ENCODE measurements at places on chromosomes 6 and 20. TPM values are rescaled to one million over a fixed set of nuclear protein-coding genes. Genes with fewer than 3 reads are reported as not detected.

GNAS-AS1 gene
- polyA plus RNA-seq, result not detected

PNLDC1 gene
- polyA plus RNA-seq, result 0.36 TPM

ZHX3 gene
- polyA plus RNA-seq, result 27.8 TPM

NOP56 gene
- 95.9 TPM for polyA plus RNA-seq

COL11A2 gene
- 1.2 TPM for polyA plus RNA-seq

All from brain (organoid and tissue), 16 donors.